ENCODE measurements at places on chromosomes 5 and 9. TPM values are rescaled to one million over a fixed set of nuclear protein-coding genes. Genes with fewer than 3 reads are reported as not detected.
A peak's percentile ranks its signal among the peaks of the same experiment; 100 is the strongest.

Gene UAP1L1
- 66.8 TPM for total RNA-seq

Gene SOX30
- 0.11 TPM for total RNA-seq

Gene ITK
- 254 TPM for total RNA-seq

Gene CNTNAP3
- total RNA-seq: not detected

Gene CHSY3
- total RNA-seq: not detected

Gene NIPAL4
- not detected for total RNA-seq

DNA sequence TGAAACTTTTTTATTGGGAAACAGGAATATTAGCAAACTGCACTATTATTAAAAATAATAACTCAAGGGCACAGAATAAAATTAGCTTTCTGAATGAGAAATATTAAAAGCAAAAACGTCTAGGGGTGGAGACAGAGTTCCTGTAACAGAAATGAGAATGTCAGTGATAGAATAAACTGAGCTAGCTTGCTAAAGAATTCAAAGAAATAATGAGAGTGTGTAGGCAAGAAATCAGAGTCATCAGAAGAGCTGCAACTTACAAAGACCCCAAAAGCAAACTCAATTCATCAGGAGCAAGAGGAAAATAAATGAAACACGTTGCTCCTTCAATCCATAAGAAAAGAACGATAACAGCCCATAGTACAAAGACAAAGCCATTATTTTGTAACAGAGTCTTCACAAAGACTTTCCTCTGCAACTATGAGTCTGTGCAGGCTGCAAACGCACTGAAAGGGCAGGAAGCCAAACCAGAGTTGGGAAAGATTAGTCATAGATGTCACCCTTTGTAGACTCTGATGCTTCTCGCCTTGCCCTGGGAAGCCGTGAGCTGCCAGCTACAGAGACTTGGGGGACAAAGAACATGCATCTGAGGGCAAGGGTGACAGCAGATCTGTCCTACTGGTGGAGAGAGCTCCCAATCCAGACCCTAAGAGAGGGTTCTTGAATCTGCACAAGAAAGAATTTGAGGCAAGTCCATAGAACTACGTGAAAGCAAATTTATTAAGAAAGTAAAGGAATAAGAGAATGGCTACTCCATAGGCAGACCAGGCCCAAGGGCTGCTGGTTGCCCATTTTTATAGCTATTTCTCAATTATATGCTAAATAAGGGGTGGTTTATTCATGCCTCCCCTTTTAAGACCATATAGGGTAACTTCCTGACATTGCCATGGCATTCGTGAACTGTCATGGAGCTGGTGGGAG, 40.8 kb downstream of the SHC3 start:
- H3K4me1 ChIP-seq: no peaks in the 10 kb centered on the region
- H3K36me3 ChIP-seq: no peaks in the 10 kb centered on the region
- no peak overlapping the region for H3K27ac ChIP-seq
- DNase-seq: no peak
- H3K27me3 ChIP-seq: peaks cover 11% of the 10 kb centered on the region

- H3K4me1 ChIP-seq: peaks cover 5% of the 10 kb centered on the region
- H3K4me3 ChIP-seq: no peak overlapping the region
- no peak overlapping the region for H3K27ac ChIP-seq
- no peak for DNase-seq
These were observed 93.6 kb upstream of the MTAP start for GRCh38 chr9:21708856-21709255.

GRCh38 chr5:54721116-54721515, 203.6 kb downstream of the SNX18 start:
- no peak for DNase-seq
- H3K27me3 ChIP-seq: peaks cover 4% of the 10 kb centered on the region
- no peak overlapping the region for H3K27ac ChIP-seq
- H3K4me3 ChIP-seq: no peak overlapping the region
- H3K4me1 ChIP-seq: peaks cover 20% of the 10 kb centered on the region

DNA sequence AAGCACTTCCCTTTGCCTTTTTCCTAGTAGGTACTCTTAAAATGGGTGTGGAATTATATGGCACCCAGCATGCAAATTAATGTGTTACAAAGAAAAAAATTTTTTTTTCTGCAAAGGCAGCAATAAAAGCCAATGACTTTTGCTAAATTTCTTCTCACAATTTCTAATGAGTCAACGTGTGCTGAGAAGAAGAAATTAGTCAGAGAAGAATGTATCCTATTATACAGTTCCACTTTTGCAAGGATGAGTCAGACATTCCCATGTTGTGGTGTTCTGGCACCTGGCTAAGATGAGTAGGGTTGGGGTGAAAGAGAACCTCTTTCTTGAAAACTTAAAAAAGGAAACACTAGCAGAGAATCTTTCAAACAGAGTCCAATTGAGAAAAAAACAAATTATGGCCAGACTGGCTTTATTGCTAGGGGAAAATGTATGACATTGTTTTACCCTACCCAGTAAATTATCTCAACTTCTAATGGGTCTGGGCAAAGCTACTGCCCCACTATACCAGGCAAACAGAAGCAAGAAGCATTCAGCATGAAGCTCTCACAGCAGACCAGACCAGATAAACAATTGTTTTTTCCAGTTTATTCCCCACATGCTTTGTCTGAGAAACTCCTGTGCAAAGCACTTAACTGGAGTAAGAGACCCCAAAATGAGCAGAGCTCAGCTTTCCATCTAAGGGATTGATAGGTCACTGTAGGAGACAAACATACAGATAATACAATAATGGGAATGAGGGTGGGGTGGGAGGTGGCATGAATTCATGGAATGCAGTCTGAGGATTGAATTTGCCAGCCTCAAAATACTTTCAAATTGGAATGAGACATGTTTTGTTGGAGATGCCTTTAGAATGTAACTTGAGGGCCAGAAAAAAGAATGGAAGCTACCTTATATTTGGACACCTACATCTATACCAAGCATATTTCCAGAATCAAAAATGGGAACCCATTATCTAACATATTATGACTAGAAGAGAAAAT, 220.8 kb upstream of the RFX3 start:
- no peak overlapping the region for H3K27ac ChIP-seq
- H3K4me1 ChIP-seq: peaks cover 10% of the 10 kb centered on the region
- H3K4me3 ChIP-seq: no peak overlapping the region
- no peak for DNase-seq
- H3K36me3 ChIP-seq: no peaks in the 10 kb centered on the region

GRCh38 chr9:16628413-16628812, 242.1 kb downstream of the BNC2 start:
- no peaks in the 10 kb centered on the region for H3K4me1 ChIP-seq
- no peaks in the 10 kb centered on the region for H3K36me3 ChIP-seq
- no peak overlapping the region for H3K4me3 ChIP-seq

- H3K36me3 ChIP-seq: peaks cover 47% of the 10 kb centered on the region
- no peak overlapping the region for H3K27ac ChIP-seq
- H3K4me1 ChIP-seq: peaks cover 2% of the 10 kb centered on the region
- DNase-seq: no peak
- H3K27me3 ChIP-seq: no peaks in the 10 kb centered on the region
These were observed 25.1 kb downstream of the POLK start for GRCh38 chr5:75536694-75537360.

DNA sequence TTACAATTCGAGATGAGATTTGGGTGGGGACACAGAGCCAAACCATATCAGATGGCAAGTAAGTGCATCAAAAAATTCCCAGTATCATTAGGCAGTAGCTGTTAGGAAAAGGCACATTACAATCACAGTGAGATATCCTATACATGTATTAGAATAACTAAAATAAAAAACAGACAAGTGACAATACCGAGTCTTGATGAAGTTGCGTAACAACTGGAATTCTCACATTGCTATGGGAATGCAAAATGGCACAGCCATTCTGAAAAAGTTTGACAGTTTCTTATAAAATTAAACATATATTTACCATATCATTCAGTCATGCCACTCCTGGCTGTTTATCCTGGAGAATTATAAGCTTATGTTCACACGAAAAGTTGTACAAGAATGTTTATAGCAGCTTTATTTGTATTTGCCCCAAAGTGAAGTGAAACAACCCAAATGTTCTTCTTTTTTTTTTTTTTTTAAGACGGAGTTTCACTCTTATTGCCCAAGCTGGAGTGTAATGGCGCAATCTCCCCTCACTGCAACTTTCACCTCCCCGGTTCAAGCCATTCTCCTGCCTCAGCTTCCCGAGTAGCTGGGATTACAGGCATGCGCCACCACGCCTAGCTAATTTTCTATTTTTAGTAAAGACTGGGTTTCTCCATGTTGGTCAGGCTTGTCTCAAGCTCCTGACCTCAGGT, 93.1 kb upstream of the TLE1 start:
- no peaks in the 10 kb centered on the region for H3K27me3 ChIP-seq
- no peaks in the 10 kb centered on the region for H3K36me3 ChIP-seq
- H3K27ac ChIP-seq: no peak overlapping the region
- H3K4me3 ChIP-seq: no peak overlapping the region

- H3K27ac ChIP-seq: no peak overlapping the region
- H3K27me3 ChIP-seq: no peaks in the 10 kb centered on the region
- no peaks in the 10 kb centered on the region for H3K36me3 ChIP-seq
- H3K4me3 ChIP-seq: no peak overlapping the region
- DNase-seq: no peak
These were observed 105.5 kb upstream of the ZNF462 start for GRCh38 chr9:106757514-106757913.

DNA sequence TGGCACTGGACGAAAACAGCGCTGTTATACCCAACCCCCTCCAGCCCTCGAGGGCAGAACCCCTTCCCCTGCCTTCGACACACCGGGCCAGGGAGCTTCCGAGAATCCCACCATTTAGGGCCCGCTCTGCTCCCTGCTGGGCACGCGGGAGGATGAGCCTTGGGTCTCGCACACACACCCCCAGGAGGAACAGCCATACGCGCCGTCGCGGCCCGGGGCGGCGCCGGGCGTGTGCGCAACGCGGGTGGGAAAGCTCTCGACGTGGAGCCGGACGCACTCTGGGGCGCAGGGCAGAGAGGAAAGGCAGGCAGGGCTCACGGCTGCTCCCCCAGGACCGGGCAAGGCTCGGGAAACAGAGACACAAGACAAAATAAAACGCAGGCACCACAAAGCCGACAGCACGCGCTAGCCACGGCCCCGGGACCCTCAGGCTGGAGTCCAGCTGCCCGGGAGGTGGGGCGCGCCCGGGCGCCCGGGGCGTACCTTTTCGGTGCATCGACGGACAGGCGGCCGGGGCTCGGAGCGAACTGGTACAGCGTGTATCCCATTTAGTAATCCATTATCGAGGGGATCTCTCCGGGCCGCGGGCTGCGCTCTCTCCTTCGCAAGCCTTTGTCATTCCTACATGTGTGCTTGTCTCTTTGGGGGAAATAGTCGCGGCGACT, 789 bp downstream of the SEMA6A start:
- H3K27ac ChIP-seq: peak overlapping the region; percentile 63
- peaks cover 1% of the 10 kb centered on the region for H3K36me3 ChIP-seq
- H3K4me1 ChIP-seq: peaks cover 31% of the 10 kb centered on the region
- H3K4me3 ChIP-seq: peak overlapping the region; percentile 73
- DNase-seq: no peak

- H3K36me3 ChIP-seq: no peaks in the 10 kb centered on the region
- H3K27me3 ChIP-seq: peaks cover 3% of the 10 kb centered on the region
- H3K27ac ChIP-seq: no peak overlapping the region
- DNase-seq: no peak
- no peaks in the 10 kb centered on the region for H3K4me1 ChIP-seq
- no peak overlapping the region for H3K4me3 ChIP-seq
These were observed 20.7 kb upstream of the CTSV start for GRCh38 chr9:97059626-97060025.

- H3K27me3 ChIP-seq: no peaks in the 10 kb centered on the region
- no peak overlapping the region for H3K4me3 ChIP-seq
- peak overlapping the region; percentile 32 for H3K27ac ChIP-seq
- peaks cover 59% of the 10 kb centered on the region for H3K4me1 ChIP-seq
- peak; percentile 50 for DNase-seq
- H3K36me3 ChIP-seq: peaks cover 64% of the 10 kb centered on the region
These were observed 12.3 kb downstream of the TLE4 start for GRCh38 chr9:79583952-79584654.

DNA sequence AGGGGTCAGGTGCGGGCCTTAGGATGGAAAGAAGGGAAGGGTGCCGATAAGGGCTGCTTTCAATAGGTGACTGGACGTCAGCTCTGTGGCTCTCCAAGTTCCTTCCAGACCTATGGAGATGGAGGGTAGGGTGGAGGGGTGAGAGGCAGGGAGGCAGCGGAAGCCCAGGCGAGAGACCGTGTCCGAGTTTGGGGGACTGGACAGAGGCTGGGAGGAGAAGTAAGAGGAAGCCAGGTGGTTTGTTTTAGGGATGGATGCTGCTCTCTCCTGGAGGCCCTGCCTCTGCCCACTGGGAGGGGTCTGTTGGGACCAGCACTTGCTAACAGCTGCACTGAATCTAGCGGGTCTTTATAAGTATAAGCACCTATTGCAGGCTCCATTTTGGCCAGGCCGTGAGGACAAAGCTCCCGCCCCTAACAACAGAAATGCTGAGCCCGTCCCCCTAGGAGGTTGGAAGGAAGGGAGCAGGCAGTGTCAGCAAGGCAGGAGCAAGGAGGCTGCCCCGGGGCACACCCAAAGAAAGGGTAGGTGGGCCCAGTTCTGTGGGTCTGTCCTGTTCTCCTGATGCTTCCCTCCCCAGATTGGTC, 167.5 kb downstream of the DAB2IP start:
- H3K36me3 ChIP-seq: no peaks in the 10 kb centered on the region
- no peak for DNase-seq
- no peaks in the 10 kb centered on the region for H3K27me3 ChIP-seq
- H3K4me3 ChIP-seq: no peak overlapping the region
- H3K4me1 ChIP-seq: no peaks in the 10 kb centered on the region
- H3K27ac ChIP-seq: no peak overlapping the region

- no peak for DNase-seq
- no peaks in the 10 kb centered on the region for H3K4me1 ChIP-seq
- H3K27ac ChIP-seq: no peak overlapping the region
- no peaks in the 10 kb centered on the region for H3K36me3 ChIP-seq
- H3K27me3 ChIP-seq: no peaks in the 10 kb centered on the region
- no peak overlapping the region for H3K4me3 ChIP-seq
These were observed 424.2 kb downstream of the TUSC1 start for GRCh38 chr9:25254051-25254450.

- H3K27ac ChIP-seq: peak overlapping the region; percentile 25
- H3K4me1 ChIP-seq: peaks cover 20% of the 10 kb centered on the region
- H3K36me3 ChIP-seq: peaks cover 34% of the 10 kb centered on the region
- DNase-seq: no peak
- no peaks in the 10 kb centered on the region for H3K27me3 ChIP-seq
These were observed 50.3 kb downstream of the MAN2A1 start for GRCh38 chr5:109739741-109740728.

Data from activated CD8-positive, alpha-beta T cell treated with anti-CD3 and anti-CD28 coated beads, Interleukin-2, amount 10 ng/mL, durations not matched to agents 7 days and 5 days (primary cell).